Head of caudate nucleus (tissue), 42 donors: ENCODE measurements at places on chromosomes 1 and 21.

DNA sequence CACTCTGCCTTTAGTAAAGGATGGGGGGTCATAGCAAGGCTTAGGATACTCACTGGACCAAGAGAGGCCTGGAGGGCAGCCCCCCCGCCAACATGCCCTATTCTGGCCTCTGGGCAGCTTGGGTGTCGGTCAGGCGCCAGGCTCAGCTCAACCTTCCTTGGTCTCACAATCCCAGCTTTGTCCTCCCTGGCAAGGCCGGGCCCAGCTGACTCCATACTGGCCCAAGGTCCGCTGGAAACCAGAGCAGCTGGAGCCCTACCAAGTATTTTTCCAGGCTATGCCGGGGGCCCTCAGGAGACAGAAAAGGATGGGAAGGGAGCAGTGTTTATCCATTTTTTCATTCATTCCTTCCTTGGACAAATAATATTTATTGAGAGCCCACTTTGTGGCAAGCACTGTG lies 6.2 kb downstream of the FBXO2 start:
- DNase-seq, result peak; percentile 95

DNA sequence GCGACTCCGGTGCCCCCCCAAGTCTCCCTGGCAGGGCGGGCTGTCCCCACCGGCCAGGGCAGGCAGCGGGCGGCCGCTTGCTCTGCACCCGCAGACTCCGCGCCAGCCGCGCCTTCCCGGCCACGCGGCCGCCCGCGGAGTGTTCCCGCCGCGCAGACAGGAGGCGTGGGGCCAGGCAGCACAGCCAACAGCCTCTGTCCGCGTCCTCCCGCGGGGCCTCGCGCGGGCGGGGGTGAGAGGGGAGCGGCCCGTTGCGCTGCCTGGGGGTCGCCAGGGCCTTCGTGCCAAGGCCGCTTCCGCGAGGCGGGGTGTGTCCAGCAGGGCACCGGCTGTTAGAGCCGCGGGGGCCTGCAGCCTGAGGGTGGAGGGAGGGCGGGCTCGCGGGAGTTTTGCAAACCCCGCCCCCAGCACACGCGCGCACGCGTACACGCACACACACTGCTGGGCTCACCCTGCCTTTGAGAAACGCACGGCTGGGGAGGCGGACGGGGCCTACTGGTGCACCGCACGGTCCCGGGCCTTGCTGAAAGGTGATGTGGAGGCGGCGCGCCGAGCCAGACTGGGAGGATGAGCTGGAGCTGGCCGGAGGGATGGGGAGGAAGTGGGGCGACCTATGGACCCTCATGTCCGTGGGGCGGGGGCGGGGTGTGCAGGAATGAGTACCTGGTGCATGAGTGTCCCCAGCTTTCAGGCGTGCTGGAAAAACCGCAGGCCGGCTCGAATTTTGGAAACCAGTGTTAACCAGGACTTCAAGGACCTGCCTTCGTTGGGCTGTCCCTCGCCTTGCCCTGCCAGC lies 41.5 kb downstream of the KIAA1614 start:
- peak; percentile 78 for DNase-seq

GRCh38 chr1:101059945-101060542 lies 34.5 kb upstream of the DPH5 start:
- DNase-seq, result no peak

- DNase-seq, result no peak
Measured at GRCh38 chr1:39173119-39173994, 31.1 kb upstream of the MACF1 start.
